Fibroblast of skin of left biceps (primary cell): ENCODE measurements at places on chromosomes 11 and 22.

GRCh38 chr11:128165572-128165971 is 421.8 kb downstream of the ETS1 start:
- DNase-seq: no peak

DNA sequence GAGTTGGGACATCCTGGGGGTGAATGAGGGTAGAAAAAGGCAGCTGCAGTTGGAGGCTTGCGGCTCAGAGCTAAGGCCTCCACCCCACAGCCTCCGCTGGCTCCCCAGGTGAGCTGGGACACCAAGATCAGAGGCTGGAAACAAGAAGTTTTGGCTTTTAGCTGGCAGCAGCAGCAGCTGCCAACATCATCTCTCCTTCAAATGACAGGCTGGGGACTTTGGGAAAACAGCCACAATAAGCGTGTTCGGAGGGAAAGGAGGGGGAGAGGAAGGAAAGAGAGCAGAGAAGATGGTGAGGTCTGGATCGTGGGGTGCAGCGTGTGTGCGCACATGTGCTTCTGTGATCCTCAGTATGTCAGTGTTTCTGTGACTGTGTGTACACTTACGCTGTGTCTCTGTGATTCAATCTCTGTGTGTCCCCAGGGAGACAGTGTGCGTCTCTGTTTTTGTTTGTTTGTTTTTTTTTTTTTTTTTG is 62.0 kb upstream of the RASD2 start:
- DNase-seq: no peak

DNA sequence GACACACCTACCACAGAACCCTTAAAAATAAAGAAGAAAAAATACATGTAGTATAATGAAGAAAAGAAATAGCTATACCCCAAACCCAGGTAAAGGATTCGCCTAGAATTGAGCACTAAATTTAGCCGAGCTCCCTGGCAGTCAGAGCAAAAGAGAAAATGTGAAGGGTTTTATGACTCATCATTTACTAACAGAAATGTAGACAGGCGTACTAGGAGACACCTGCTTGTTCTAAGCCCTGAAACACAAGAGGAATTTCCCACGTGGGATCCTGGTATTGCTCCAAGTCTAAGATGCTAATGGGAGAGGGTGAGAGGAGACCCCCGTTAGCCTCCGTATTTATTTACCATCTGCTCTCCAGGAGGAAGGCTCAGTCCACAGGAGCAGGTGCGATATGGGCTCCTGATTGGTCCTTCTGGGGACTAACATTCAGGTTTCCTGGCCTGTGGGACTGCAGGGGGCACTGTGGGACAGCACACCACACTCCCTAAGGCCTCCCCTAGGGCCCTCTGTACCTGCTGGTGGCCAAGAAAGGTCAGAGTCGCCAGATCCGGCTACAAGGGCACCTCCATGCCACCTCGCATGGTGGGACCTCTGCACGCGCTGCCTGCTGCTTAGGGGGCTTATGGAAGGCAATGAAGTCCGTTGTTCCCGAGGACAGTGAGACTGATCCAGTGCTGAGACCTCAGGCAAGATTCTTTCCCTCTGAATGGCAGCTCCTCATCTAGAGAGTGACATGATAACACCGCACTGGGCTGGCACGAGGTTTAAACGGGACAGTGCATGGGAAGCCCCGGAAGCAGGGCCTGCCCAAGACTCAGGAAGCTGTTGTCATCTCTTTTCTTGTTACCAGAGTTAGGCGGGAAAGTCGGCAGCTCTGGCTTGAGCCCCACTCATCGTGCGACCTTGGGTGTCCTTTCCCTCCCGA is 25.8 kb downstream of the KCNC1 start:
- no peak for DNase-seq

DNA sequence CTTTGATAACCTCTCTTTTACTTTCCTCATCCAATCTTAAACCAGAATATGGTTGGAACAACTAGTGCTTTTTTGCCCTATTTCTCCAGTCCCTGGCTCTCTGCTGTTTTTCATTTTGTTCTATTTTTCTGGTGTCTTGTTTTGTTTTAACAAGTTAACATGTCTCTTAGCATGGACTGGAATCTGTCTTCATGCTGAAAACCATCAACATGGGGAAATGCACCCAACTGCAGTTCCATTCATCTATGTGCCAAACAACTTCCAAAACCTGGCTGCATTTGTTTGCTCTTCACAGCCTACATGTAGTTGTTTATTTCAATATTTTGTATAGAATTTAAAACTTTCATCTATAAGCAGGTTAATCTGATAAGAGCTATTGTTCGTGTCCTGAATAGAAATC is 46.8 kb upstream of the NOX4 start:
- DNase-seq: no peak

DNA sequence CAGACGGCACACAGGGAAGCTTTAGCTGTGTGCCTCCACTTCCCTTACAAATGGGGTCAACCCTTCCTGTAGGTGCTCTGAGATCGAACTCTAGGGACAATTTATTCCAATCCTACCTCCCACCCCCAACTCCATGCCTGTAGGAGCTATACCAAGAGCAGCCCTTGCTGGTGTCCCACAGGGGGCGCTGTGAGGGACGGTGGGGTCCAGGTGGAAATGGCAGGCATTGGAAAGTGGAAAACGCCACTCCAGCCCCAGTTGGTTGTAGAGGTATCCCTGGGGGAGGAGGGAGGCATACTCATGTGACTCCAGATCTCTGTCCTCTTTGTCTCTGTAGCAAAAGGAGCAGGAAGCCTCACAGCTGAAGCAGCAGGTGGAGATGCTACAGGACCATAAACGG is 161.3 kb downstream of the MYO18B start:
- no peak for DNase-seq

GRCh38 chr11:101705972-101706371 is 122.2 kb upstream of the TRPC6 start:
- DNase-seq: no peak

- DNase-seq: no peak
These were observed 108.9 kb downstream of the SGSM3 start for GRCh38 chr22:40479126-40479800.

GRCh38 chr22:46699091-46699490 is 39.0 kb downstream of the CERK start:
- DNase-seq: no peak

DNA sequence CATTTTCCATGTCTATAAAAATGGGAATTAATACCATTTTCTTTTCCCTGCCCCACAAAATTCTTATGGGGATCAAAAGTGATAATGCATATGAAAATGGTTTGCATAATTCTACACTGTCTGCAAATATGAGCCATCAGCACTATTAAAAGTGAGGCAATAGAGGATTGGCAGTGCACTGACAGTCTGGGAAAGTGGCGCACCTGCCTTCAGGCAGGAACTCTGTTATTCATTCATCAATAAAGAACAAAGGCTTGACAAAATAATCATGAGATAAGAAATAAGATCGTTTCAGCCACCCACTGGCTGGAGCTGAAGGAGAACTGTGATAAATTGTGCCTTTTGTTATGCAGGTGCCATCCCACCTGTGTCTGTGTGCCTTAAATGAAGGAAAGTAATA is 49.5 kb downstream of the ARFGAP2 start:
- no peak for DNase-seq

- no peak for DNase-seq
These were observed 34.9 kb downstream of the UVRAG start for GRCh38 chr11:75849894-75850293.

GRCh38 chr11:72010529-72011233 is 12.0 kb downstream of the IL18BP start:
- no peak for DNase-seq

DNA sequence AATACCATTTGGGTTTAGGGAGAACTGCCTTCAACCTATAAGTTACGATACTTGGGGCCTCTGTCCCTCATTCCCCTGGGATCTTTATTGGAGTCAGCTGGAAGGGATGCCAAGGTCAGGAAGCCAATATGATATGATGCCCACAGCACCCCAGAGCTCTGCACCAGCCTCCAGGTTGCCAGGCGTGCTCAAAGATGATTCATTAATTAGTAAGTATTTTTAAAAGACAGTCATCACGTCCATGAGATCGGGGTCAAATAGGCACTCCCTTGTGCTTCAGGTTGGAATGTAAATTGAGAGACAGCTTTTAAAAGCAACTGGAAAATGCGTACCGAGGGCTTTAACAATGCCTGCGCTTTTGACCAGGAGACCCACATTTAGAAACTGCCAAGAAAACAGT is 57.0 kb upstream of the CD5 start:
- no peak for DNase-seq

DNA sequence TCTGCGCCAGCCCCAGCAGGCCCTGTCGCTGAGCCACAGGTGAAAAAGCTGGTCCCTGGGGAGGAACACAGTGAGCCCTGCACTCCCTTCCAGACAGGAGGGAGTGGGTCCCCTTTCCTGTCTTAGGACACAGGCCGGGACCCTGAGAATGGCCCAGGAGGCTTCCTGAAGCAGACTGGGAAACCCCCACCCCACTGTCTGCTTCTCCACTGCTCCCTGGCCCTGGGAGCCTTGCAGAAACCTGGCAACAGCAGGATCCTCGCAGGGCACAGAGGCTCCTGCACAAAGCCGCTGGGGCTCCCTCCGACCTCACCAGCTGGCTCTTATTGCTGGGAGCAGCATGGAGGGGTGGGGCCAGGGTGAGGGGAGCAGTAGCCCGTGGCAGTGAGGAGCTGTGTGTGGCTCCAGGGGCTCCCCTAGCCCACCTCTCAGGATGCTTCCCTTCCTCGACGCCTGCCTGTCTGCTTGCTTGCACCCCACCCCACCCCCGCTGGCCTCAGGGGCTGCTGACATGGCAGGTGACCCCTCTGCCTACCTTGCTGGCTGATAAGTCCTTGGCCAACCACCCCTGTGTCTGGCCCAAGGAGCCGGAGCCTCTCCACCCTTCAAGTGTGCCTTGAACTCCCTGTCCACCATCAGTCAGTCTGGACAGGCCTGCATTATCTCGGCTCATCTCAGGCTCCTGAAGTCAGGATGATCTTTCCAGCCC is 72.1 kb upstream of the KCNQ1OT1 start:
- DNase-seq: no peak

GRCh38 chr11:77789731-77790476 is 30.6 kb downstream of the RSF1 start:
- no peak for DNase-seq

DNA sequence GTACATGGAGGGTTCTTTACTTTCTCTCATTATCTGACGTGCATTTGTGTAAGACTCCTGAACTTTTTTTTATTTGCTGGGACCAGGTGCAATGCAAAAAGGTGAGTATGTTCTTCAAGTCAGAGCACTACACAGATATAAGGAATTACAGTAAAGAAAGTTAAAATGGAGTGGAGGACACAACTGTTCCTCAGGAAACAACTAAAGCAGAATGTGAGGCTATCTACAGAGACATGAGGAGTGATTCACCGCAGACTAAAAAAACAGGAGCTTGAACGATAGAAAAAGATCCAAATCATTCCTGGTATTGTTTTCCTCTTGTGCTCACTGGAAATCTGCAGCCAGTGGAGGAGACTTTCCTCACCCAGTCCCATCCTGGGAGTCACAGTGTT is 106.2 kb downstream of the ABTB2 start:
- no peak for DNase-seq

GRCh38 chr22:24483976-24484545 is 11.1 kb upstream of the UPB1 start:
- no peak for DNase-seq

- no peak for DNase-seq
These were observed at the start of gene PRAME for GRCh38 chr22:22558972-22559603. PRAME (minus strand) TSS chr22:22559265; CDS start chr22:22556832, 2,433 bp downstream.

GRCh38 chr11:116927163-116927974 is 89.9 kb upstream of the APOA1 start:
- DNase-seq: no peak

- peak; percentile 94 for DNase-seq
These were observed 1.9 kb upstream of the CARD16 start for GRCh38 chr11:105046898-105047579.

DNA sequence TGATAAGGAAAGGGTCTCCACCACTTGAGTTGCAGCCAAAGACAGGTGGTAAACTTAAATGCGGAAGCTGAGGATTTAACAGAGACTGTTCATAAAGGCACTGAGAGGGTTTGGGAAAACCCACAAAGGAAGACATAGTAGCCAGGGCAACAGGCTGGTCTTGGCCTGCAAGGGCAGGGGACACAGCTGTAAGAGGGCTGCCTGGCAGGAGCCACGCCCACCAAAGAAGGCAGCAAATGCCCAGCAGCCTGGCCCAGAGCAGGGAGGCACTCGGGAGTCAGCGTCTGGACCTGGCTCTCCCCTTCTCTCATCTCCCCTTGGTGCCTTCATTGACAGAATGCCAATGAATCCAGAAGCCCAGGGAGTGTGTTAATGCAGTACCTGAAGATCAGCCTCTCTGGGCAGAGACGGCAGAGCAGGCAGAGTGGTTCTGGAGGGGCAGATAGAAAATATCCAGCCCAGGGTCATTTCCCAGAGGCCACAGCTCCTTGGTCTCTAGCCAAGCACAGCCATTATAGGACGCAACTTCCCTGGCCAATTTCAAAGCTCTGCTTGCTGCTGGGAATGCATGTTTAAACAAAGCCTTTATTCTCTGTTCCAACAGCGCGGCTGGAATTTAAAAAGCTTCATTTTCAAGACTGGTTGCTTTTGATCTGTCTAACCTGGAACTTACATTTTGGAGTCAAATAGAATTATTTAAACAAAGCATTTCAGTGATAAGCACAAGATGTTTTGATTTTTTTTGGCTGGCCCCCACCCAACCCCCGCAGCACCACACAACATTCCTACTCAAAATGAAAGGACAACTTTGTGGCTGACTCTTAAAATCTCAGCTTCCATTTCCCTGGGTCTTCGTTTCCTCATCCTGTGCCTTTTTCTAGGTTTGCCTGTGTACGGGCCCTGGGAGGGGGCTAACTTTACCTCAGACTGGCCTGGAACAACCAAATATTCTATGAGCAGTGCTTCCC is 125.6 kb upstream of the LMO1 start:
- DNase-seq: no peak

DNA sequence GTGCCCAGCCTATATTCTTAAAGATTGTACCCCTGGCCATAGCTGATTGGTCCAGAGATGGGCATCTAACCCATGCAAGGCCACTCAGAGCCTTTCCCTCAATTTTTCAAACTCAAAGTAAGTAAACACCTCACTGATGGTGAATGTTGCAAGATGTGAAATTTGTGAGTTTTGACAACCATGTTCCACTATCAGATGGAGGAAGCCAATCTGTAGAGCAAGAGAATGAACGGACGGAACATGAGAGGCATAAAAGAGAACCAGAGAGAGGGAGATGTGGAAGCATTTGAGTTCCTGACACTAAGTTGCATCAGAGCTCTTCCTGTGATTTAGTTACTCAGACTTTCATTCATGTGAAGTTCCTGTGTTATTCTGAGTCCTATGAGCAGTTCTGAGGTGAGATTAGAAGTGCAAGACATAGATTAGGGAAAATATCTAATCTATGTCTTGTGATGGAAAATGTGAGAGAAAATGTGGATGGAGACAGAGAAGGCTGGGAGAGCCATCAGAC is 73.3 kb downstream of the PRSS23 start:
- DNase-seq: no peak

GRCh38 chr22:28348613-28349609 is 330.7 kb downstream of the TTC28 start:
- DNase-seq: no peak
